ENCODE measurements at places on chromosomes 12 and 14.

GRCh38 chr14:72634691-72635616, 258.9 kb downstream of the DPF3 start:
- DNase-seq, result no peak

DNA sequence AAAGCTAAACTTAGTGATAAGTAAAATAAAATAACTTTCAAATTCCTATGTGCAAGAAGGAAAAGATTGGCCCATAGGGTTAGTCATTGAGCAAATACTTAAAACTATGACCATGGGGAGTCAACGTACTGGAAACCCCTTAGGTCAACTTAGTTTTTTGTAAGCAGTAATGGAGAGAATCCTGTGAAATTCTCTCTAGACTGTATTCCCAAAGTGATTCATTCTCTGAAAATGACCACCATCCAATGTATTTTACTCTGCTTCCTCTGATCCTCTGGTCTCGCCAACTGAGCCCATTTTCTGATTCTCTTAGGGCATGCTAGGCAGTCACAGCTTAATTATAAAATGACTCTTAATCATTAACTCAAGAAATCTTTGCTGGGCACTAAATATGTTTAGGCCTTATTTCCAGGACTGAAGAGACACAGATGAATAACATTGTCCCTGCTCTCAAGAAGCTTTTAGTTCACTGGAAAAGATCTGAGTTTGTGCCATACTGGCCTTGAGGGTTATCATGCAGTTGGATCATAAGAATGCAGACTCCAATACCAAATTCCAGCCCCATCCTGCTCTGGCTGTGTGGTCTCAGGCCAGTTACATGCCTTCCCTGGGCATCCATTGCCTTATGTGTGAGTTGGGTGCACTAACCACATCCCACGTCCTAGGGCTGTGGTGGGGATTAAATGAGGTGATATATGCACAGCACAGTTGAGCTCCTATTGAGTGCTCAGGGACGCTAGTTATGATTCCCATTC, 732.4 kb downstream of the AACS start:
- DNase-seq, result no peak

DNA sequence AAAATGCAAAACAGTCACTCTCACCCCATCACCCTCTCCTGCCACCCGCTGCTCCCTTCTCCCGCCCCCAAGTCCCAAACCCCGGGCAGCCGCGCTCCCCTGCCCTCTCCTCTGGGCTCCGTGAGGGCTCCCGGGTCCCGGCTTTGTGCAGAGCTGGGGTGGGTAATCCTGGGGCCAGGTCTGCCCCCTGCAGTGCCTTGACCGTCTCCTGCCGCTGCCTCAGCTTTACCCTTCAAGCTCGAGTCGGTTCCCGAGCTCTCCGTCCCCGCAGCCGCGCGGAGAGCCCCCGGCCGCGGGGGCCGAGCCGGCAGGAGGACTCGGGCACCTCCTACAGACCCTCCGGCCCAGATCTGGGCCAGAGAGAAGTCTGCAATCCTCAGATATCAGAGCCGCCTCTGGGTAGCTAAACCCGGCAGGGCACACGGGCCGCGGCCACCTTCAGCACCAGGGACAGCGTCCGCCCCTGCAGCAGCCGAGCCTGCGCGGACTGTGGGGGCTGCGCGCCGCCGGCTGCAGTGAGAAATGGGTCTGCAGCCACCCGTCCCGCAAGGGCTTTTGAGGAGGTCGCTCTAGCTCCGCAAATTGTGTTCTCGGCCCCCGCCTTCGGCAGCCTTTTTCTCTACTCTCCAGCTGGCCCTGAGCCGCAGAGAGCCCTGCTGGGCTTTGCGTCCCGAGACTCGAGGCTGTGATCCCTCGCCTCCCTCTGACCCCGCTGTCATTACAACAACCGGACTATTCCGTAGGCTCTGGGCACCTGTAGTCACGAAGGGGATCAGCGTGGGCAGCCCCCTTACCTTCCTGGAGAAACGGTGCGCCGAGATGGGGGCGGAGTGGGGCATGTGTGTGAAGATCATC, 1.2 kb downstream of the PRMT8 start:
- no peak for DNase-seq

DNA sequence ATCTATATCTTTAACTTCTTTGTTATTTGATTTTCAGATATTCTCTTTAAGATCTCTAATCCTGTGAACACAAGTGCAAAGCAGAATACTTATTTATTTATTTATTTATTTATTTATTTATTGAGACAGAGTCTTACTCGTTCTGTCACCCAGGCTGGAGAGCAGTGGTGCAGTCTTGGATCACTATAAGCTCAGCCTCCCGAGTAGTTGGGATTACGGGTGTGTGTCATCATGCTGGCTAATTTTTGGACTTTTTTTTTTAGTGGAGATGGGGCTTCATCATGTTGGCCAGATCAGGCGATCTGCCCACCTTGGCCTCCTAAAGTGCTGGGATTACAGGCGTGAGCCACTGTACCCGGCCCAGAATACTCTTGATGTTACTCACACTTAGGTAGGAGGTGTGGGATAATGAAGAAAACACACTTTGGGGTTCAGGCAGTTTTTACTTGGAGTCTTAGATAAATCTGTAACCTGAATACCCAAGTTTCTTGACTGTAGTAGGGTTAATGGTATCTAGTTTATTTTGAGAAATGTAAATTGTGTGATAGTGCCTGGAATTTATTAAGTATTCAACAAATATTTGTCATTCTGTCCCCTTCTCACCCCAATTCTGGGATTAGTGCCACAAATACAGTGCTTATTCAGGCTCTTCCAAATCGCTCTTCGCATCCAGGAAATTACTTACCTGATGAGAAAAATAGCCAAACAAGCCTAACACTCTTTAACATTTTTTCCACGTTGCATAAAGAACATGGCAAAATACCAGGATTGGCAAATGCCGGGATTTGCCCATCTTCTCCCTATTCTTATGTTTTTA, 33.0 kb downstream of the METAP2 start:
- no peak for DNase-seq

GRCh38 chr12:106239241-106239950, 8.4 kb downstream of the CKAP4 start:
- DNase-seq, result no peak

- no peak for DNase-seq
Observed at GRCh38 chr14:34605461-34605860, 24.5 kb downstream of the SNX6 start.

- no peak for DNase-seq
Observed at GRCh38 chr12:65611396-65611795, 212.9 kb upstream of the HMGA2 start.

All from stimulated activated CD8-positive, alpha-beta memory T cell treated with anti-CD3 and anti-CD28 coated beads, Interleukin-15, amount 100 ng/mL, for 4 hours (primary cell).